ENCODE measurements at places on chromosomes 11 and 22.

- no peak for ATAC-seq
Observed at GRCh38 chr22:30270832-30271231, 4.2 kb upstream of the OSM start.

DNA sequence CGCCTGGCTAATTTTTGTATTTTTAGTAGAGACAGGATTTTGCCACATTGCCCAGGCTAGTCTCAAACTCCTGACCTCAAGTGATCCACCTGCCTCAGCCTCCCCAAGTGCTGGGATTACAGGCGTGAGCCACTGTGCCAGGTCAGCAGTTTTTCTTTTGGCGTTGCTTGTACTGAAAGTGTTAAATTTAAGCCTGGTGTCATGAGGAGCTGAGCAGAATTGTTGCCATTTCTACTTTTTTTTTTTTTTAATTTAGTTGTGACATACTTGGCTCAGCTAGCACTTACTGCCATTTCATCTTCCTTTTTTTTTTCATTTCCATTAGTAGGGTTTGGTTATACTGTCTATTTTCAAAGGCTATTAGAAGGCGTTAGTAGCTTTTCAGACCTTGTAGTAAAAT lies 10.7 kb downstream of the TAB1 start:
- no peak for ATAC-seq

DNA sequence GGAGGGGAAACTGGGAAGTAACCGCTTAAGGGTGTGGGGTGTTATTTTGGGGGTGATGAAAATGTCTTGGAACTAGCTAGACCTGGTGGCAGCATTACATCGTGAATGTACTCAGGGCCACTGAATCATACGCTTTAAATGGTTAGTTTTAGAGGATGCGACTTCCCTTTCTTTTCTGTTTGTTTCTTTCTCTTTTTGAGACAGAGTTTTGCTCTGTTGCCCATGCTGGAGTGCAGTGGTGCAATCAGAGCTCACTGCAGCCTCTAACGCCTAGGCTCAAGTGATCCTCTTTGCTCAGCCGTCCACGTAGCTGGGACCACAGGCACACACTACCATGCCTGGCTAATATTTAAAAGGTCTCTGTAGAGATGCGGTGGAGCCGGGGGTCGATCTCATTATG lies 5.6 kb upstream of the MIAT start:
- ATAC-seq = no peak

DNA sequence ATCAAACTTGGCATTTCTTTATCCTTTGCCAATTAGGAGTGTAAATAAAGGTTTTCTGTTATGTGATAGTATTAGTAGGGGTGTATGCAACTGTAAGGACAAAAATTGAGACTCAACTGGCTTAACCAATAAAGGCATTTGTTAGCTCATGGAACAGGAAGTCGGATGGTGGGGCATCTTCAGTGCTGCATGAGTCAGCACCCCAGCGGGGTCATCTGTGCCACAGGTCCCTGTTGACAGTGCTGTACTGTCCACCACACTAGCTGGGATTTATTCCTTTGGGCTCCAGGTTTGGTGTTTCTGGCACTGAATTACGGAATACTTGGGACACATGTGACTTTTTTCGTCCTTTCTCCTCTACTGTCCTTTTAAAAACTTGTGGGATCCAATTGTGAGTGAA lies 86.0 kb downstream of the PPP6R3 start:
- ATAC-seq = 0 out of 3 replicates have a peak, but pooled peaks have one; percentile 7

Data from SK-N-SH treated with all-trans-retinoic acid at 6 μM for 48 hours (cell line).